T-helper 1 cell (primary cell): ENCODE measurements at places on chromosomes 2 and 18.
A peak's percentile ranks its signal among the peaks of the same experiment; 100 is the strongest.

- DNase-seq = no peak
Observed at GRCh38 chr2:220029013-220029412, 401.6 kb downstream of the SLC4A3 start.

GRCh38 chr2:43192744-43193651 lies 33.4 kb downstream of the ZFP36L2 start:
- DNase-seq = no peak

DNA sequence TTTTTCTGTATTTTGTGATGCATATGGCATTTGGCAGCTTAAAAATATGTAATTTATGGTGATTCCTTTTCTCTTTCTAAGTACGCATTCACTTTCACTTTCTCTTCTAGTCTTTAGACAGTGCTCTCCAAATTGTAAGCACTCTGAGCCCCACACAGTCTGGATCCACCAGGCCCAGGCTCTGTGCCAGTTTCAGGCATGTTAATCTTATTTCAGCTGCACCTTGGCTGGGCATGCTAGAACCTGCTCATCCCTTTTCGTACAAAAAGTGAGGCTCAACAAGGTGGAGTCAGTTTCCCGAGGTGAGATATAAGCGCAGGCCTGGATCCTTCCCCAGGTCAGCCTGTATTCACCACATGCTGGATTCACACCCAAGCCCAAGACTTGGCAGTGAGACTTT lies 203.9 kb downstream of the MTX2 start:
- DNase-seq = no peak

DNA sequence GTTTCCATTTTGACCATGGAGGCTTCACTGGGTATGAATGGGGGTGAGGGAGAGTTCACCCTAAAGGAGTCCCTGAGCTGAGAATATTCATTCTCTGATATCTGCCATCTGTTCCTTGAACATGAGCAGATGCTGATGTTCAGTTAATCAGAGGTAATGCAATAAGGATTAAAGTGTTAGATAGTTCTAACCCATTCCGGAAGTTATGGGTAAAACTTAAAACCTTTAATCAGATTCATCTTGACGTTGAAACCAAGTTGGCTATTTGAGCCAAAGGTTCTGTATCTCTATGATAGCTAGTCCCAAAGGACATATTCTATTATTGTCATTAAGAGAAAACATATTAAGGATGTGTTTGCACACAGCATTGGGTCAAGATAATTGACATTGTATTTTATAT lies 268.9 kb downstream of the PLCL1 start:
- DNase-seq = no peak

DNA sequence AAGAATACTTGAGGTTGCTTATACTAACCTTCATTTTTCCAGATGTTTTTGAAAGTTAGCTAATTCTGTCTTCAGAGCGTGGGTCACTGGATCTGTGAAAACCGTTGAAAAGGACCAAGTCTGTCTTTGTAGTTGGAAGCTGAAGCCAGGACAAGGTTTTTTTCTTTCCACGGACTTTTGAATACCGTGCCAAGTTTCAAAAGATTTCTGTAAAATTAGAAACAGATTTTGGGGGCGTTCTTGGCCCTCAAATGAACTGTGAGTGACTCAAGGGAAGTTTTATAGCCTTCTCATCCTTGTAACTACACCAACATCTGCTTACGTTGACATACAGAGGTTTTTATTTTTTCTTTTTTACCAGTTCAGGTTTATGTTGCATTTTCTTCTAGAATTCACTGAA lies at the start of gene FAP:
Gene FAP (minus strand): TSS at position 152 of the 400 bp plus-strand sequence. CDS start 118 bp downstream, at position 34.
- no peak for DNase-seq

DNA sequence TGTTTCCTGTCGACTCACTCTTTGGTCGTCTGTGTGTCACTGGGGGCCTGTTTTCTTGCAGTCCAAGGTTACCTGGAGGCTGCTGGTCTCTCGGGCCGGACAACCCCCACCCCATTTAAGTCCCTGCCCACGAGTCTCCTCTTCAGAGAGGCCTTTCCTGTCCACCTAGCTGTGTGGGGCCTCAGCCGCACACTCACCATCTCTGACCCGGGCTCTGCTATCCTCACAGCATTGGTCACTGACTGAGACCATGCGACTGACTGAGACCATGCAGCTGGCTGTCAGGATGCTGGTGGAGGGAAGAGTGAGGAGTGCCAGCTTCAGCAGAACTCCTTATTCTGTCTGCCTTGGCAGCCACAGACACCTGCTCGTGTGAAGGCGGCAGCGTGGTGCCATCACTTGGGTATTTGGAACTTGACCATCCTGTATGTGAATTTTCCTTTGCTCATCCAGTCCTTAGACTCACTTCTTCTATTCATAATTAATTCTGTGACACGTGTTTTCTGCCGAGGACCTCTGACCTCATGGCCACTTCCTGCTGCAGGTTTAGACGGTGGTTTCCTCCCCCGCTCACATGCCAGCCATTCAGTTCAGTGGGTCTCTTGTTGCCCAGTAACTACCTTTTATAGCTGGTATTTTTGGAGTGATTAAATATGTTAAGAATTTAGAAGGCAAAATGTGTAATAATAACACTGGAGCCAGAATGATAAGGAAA lies 47.5 kb upstream of the ASB1 start:
- peak; percentile 48 for DNase-seq

DNA sequence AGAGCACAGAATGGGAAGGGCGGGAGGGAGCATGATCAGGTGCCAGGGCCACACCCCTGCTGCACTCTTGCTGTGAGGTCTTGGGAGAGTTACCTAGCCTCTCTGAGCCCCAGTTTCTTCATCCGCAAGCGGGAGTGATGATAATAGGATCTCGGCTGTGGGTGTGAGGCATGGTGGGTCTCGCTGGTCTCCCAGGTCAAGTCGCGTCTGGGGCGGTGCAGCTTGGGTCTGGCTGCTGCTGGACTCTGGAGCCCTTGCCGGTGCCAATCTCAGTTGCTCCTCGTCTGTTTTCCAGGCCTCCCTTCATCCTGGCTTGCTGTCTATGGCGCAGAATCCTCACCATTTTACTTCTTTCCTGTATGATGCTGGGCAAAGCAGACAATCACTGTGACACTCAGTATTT lies 130.3 kb upstream of the RAB12 start:
- DNase-seq = no peak

DNA sequence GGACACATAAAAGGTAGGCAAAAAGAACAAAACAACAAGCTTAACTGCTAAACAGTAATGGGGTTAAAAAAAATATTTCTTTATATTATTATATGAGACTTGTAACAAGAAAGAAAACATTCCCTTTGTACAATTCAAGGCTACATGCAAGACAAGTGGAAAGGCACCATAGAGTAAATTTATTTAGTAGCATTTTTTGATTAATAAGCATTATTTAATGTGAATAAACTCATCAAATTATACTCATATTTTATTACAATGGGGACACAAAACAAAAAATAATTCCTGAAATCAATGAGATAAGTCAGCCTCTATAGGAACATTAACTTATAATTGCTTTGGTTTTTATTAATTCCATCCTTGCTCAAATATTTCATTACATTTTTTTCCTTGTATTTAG lies 809.2 kb downstream of the ERBB4 start:
- DNase-seq = no peak

- no peak for DNase-seq
Observed at GRCh38 chr2:203786549-203787351, 80.3 kb downstream of the CD28 start.

DNA sequence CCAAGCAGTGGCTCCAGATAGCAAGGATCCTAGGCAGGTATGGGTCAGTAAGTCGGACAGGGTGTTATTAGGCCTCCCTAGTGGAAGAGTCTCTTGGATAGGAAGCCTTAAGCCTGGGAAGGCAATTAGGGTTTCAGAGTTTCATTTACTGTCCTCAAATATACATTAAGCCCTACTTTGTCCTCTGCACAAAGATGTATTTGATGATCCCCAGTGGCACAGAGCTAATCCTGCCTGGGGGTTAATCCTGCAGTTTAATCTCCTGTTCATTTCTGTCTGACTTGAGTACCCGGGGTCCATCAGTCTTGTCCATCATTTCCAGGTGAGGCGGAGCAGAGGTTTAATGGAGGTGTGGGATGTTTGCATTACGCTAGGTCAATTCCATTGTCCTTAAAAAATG lies 62.0 kb downstream of the MTCL1 start:
- no peak for DNase-seq

DNA sequence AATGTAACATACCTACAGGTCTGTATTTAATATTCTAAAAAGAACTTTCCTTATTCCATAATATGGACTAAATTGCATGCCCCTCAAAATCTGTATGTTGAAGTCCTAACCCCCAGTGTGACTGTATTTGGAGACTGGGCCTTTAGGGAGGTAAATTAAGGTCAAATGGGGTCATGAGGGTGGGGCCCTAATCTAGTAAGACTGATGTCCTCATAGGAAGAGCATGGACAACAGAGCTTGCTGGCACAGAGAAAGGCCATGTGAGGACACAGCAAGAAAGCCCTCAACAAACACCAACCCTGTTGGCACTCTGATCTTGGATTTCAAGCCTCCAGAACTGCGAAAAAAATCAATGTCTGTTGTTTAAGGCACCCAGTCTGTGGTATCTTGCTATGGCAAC lies 18.6 kb downstream of the SF3B1 start:
- no peak for DNase-seq

GRCh38 chr2:215736653-215737290 lies 276.6 kb downstream of the MREG start:
- no peak for DNase-seq

DNA sequence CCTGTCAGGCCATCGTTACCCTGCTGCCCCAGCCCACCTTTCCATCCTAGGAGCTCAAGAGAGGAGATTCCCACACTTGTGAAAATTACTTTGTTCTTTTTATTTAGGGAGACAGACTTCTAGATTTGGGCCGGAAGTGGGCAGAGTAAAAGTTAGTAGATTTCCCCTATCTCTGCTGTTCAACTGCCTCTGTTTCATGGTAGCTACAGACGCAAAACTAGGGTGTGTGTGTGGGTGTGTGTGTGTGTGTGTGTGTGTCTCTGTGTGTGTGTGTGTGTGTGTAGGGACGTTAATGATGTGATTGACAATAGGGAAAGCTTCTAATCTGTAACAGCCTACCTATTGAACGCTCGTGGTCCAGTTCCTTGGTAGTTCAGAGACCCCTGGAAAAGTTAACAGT lies 438 bp downstream of the PSMA8 start:
- no peak for DNase-seq

GRCh38 chr2:34241905-34242762 lies 643.0 kb upstream of the FAM98A start:
- DNase-seq = no peak

- no peak for DNase-seq
Observed at GRCh38 chr2:129935118-129935517, 44.3 kb upstream of the RAB6C start.

- no peak for DNase-seq
Observed at GRCh38 chr18:79329786-79330185, 65.9 kb upstream of the NFATC1 start.

- no peak for DNase-seq
Observed at GRCh38 chr18:46856973-46857372, 60.3 kb downstream of the PIAS2 start.

- DNase-seq = no peak
Observed at GRCh38 chr2:85549826-85550225, 10.9 kb downstream of the MAT2A start.

- DNase-seq = no peak
Observed at GRCh38 chr2:106953236-106953635, 67.3 kb upstream of the ST6GAL2 start.

GRCh38 chr2:200798514-200798913 lies 13.2 kb upstream of the BZW1 start:
- peak; percentile 44 for DNase-seq

GRCh38 chr18:8893221-8893620 lies 187.9 kb downstream of the MTCL1 start:
- DNase-seq = no peak
